ENCODE measurements at places on chromosomes 12 and 14.

DNA sequence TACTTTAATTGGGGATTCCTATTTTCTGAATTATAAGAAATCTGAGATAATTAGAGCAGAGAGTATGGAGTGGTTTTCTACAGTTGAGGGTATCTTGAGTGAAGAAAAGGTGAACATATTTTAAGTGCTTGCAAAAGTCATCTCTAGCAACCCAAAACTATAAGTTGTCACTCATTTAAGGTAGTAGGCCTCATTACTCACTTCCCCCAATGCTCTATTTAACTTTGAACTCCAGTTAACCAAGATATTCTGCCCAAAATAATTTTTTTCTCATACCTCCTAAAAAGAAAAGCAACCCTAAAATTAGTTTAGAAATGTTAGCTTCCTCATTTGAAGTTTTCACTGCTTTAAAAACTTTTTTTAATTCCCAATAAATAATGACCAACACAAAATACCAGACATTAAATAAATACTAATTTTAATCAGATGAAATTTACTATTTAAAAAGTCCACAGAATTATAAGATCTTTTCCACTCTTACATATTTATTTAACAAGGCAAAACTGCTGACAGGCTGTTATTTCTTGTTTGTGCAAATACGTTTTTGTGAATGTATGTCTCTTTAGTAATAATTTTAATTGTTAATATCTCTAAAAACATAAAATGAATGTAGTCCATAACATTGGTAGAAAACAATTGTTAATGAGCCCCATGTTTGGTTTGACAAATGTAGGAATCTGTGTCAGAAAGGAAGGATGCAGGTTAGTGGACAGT lies 47.8 kb downstream of the VRK1 start:
- no peak for DNase-seq

DNA sequence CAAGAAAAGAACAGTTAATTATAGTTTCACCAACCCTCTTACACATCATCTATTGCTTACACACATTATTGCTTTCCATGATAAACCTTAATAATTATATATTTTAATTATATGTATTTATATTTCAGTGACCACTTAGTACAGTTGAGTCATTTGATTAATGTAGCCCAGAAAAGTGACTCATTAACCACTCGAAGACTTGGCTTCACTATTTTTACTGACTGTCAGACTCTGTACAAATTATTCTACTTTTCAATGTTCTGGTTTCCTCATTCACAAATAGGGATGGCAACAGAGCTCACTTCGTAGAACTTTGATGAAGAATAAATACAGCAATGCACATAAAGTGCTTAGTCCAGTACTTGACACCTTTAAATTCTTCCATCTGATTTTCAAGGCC lies 98.3 kb downstream of the CFAP54 start:
- no peak for DNase-seq

DNA sequence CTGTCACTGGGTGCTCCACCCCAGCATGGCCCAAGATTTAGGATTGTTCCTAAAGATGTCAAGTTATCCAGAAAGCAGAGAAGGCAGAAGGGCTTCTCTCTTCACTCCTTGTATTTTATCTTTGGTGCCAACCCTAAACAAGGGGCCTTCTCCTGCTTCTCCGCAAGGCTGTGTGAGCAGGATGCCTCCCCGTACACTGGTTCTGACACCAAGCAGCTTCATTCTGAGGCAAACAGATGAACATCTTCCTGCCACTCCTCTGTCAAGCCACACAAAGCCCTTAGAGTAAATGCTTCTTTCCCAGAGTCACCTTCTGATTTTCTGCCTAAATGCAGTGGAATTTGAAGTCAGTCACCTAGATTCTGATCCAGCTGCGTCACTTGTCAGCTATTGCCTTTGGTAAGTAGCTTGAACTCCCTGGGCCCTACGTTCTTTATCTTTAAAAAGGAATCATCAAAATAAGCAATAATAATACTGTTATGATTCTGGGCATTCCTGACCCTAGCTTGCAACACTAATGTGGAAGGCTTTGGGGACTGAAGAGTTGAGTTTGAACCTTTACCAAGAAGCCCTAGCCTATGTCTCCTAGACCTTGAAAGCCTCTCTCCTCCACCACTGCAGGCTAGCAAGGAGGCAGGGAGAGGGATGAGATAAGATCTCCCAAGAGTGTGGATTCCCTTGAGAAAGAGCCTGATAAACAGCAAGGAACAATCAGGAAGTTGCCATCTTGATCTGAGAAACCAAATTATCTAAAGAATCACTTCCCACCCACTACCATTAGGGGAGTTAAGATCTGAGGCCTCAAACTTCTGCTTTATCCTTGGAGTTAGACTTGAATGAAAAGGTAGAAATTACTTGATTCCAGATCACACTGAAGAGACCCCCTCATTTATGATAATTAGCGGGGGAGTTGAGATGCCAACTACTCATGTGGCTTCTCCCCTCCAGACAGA lies 5.7 kb downstream of the KRT73 start:
- DNase-seq, result no peak

- DNase-seq, result no peak
These were observed 46.1 kb upstream of the PTPRO start for GRCh38 chr12:15276088-15276698.

DNA sequence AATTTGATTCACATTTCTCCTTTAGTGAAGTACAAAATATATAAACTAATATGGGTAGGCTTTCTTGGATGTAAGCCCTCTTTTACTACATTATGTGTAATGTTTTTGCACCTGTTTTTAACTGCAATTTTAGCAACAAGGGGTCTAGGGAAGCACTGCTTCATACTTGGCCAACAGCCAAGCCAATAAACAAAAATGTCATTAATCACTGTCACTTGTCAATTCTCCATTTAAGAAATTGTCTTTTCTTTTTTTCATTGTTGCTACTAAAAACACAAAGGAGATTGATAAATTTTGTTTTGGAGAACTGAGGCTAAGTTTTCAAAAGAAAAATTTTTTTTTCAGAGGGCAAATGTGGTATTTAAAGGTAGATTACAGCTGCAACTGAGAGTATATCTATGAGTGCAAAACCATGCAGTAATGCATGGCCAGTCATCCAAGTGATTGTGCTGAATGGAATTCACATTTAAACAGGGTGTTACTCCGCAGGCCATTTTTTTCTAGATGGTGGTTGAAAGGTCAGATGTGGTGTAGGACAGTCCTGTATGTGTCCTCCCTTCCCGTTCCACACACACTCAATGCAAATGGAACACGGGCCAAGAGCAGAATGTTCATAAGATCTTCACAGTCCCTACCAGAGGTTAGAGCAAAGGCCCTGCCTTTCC lies 503.0 kb upstream of the LMO3 start:
- DNase-seq, result no peak

- no peak for DNase-seq
These were observed 12.5 kb downstream of the PRDM4 start for GRCh38 chr12:107748472-107748871.

GRCh38 chr14:61221906-61222305 lies 59.2 kb downstream of the TMEM30B start:
- DNase-seq, result no peak

DNA sequence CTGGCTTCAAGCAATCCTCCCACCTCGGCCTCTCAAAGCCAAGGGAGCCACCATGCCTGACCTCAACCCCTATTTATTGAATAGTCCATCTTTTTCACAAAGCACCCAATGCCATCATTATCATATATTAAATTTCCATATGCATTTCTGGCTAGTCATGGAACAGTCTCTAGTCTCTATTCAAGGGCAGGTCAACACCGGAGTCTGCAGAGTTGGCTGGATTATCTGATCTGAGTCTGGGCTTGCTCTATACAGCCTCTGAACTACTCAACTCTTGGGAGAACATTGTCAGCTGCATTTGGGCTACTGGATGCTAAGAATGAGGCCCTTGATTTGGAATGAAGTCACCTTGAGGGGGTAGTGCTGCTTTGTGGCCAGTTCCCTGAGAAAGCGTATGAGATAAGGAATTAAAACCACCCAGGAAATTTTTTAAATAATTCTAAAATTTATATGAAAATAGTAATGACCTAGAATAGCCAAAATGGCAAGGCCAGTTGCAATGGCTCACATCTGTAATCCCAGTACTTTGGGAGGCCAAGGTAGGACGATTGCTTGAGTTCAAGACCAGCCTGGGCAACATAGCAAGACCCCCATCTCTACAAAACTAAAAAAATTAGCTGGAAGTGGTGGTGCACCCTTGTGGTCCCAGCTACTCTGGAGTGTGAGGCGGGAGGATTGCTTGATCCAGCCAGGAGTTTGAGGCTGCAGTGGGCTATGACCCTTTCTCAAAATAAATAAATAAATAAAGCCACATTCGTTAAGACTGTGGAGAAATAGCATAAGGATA lies 6.9 kb upstream of the NAA25 start:
- no peak for DNase-seq

- DNase-seq, result no peak
These were observed 60.4 kb downstream of the NIN start for GRCh38 chr14:50770586-50770985.

GRCh38 chr14:22419620-22420019 lies 169.4 kb downstream of the DAD1 start:
- DNase-seq, result no peak

GRCh38 chr14:91980157-91980556 lies 32.7 kb upstream of the FBLN5 start:
- no peak for DNase-seq

DNA sequence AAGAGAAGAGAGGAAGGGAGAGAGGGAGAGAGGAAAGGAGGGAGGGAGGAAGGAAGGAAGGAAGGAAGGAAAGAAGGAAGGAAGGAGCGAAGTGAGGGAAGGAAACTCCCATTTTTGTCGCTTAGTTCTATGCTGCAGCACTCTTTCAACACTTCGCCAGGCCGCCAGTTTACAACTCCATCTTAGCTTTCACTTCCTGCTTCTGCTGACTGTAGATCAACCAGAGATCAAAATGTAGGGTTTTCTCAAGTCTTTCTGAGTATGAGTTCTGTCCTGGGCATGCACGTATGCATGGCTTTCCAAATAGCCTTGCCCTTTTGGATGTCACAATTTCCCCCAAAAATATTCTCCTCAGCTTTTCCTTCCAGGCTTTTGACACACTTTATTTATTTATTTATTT lies 723.4 kb downstream of the TRHDE start:
- no peak for DNase-seq

- no peak for DNase-seq
These were observed 54.1 kb upstream of the YARS2 start for GRCh38 chr12:32809846-32810245.

- no peak for DNase-seq
These were observed 1.2 kb downstream of the UNC119B start for GRCh38 chr12:120711411-120711810.

- DNase-seq, result no peak
These were observed 10.9 kb downstream of the PELI2 start for GRCh38 chr14:56129092-56129491.

DNA sequence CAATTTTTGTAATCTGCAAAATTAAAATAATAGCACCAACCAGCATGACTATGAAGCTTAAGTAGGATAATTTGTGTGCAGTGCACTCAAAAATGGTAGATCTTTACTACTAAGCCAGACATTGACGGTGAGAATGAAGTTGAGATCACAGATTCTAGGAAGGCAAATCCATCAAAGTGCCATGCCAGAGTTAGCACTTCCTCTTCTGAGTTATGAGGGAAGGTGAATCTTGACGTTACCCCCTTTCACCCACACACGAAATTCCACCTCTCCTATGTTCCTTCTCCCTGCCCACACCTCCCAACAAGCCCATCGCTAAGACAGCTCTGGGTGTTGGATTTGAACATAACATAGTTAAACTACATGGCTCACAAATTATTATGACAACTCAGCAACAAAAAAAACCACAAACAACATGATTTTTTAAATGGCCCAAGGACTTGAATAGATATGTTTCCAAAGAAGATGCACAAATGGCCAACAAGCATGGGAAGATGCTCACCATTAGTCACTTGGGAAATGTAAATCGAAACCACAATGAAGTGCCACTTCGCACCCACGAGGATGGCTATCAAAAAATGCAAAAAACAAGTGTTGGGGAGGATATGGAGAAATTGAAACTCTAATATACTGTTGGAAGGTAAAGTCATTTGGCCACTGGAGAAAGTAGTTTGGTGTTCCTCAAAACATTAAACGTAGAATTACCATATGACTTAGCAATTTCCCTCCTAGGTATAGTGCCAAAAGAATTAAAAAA lies 119.3 kb upstream of the RAP1B start:
- no peak for DNase-seq

GRCh38 chr14:78851189-78851588 lies 681.0 kb downstream of the NRXN3 start:
- no peak for DNase-seq

DNA sequence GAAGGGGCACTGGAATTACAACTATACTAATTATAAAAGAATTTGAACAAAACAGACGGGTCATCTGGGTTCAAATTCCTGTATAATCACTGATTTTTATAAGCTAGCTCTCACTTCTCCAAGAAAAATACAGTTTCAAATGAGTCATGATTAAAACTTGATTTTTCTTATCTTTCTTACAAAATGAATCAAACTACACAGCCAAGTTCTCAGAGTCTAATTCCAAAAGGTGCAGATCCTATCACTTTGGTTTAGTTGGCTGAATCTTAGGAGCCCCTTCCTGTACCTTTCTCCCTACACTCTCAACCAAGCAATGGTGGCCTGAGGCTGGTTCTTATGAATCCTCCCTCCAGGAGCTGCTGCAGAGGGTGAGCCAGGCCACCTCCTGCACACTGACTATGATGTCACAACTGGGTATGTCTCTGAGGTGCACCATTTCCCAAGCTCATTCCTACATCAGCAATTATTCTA lies 43.8 kb upstream of the BMP4 start:
- no peak for DNase-seq

DNA sequence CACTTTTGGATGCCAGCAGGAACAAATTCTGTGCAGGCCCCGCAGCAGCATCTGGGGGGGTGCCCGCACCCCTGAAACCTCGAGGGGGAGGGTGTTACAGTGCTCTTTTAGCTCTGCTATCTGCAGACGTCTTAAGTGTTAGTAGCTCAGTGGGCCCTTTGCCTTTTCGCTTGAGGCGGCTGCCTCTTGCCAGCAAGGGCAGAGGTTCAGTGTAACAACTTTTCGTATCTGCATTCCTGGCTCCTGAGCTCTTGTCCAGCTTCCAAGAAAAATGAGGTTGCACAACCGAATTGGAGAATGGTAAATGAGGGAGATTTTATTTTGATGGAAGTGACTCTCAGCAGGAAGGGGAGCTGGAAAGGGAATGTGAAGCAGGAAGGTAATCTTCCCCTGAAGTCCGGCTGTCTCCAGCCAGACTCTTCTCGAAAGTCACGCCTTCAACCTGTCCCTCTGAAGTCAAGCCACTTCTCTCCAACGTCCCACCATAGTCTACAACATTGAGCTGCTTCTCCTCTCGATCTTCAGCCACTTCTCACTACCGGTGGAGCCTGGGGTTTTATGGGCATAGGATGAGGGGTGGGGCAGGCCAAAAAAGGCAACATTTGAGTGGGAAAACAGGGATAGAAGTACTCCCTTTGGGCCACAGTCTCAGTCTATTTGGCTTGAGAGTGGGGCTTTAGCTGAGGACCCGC lies 17.8 kb downstream of the TAS2R50 start:
- DNase-seq, result no peak

DNA sequence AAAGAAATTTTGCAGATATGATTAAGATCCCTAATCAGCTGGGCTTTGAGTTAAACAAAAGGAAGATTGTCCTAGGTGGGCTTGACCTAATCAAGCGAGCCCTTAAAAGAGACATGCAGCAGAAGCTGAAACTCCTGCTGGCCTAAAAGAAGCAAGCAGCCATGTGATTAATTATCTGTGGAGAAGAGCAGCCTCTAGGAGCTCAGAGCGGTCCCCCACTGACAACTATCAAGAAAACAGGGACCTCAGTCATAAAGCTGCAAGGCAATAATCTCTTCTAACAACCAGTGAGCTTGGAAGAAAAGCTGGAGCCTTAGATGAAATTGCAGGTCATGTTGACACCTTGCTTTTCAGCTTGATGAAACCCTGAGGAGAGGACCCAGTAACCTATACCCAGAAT lies 288.9 kb upstream of the CLEC14A start:
- no peak for DNase-seq
